ENCODE measurements at places on chromosomes 12 and 14. TPM values are rescaled to one million over a fixed set of nuclear protein-coding genes. Genes with fewer than 3 reads are reported as not detected.

DNA sequence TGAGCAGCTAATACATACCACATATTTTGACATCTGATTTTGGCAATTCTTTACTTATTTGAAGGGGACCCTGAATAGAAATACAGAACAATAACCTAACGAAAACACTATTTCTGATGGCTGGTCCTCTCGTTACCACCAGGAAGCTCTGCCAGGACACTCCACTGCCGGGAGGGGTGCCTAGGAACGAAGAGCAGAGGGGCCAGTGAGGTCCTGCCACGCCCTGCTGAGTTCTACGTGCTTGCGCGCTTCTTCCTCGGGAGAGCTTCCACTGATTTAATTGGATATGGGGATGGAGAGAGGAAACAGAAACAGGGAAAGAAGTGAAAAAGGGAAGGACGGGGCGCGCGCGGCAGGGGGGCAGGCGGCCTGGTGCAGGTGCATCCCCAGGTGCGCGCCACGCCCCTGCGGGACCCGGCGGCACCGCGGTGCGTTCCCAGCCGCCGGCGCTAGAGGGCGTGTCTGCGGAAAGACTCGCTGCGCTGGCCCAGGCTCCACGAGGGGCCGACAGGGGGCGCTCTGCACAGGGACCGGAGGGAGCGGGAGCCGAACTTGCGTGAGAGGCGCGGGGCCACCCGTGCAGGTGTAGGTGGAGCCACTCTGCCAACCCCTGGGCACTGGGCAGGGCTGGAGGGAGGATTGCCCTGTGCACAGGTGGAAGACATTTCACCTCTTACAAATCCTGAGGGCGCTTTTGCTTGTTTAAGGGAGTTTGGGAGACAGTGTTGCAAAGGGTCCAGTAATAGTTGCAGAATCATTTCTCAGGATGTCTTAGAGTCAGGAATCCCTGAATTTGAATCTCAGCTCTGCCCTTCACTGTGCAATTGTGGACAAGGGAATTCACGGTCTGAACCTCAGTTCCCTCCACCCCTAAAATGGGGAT is 986.3 kb upstream of the TMEM132C start:
- peak; percentile 59 for DNase-seq

- no peak for DNase-seq
These were observed 158.0 kb downstream of the SLC5A8 start for GRCh38 chr12:101051901-101052550.

- no peak for DNase-seq
These were observed 193.4 kb downstream of the ERC1 start for GRCh38 chr12:1184402-1184801.

DNA sequence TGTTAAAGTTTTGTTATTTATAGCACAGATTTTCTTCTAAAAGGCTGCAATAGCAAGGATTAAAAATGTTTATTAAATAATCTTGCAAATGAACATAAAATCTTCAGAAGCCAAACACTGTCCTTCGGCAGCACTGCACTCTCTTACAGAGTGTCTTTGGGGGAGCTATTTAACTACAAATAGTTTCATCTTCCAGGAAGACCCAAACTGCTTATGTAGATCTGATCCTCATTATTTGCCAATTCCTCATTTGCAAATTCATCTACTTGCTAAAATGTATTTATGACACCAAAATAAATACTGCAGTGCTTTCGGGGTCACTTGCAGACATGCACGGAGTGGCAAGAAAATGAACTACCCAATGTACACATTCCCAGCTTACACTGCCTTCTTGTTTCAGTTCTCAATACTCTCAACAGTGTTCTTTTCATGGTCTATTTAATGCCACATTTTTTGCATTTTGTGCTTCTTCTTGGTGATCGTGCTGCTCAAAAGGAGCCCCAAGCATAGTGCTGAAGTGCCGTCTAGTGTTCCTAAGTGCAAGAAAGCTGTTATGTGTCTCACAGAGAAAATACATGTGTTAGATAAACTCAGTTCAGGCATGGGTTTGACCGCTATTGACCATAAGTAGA is 128.1 kb downstream of the PRKD1 start:
- DNase-seq = no peak

MYO1A gene
- 4.2 TPM for total RNA-seq

ACOT6 gene
- total RNA-seq = not detected

MTERF2 gene
- total RNA-seq = 2.3 TPM

SERPINA1 gene
- 1.1 TPM for total RNA-seq

Measured in activated T-helper 2 cell treated with anti-CD3 and anti-CD28 coated beads, Interferon-gamma antibody, Interleukin-2, Interleukin-4, amounts not matched to agents 10 μg/mL and 5 μg/mL and 100 μg/mL, durations not matched to agents 14 hours and 24 hours and 36 hours (primary cell).